ENCODE measurements at places on chromosomes 7 and 10.

GRCh38 chr7:157903710-157904109 lies 566.9 kb downstream of the DNAJB6 start:
- no peak for DNase-seq

GRCh38 chr7:136114966-136115762 lies 138.0 kb upstream of the MTPN start:
- DNase-seq, result peak; percentile 44

GRCh38 chr7:131109011-131109758 lies 218.5 kb upstream of the MKLN1 start:
- no peak for DNase-seq

DNA sequence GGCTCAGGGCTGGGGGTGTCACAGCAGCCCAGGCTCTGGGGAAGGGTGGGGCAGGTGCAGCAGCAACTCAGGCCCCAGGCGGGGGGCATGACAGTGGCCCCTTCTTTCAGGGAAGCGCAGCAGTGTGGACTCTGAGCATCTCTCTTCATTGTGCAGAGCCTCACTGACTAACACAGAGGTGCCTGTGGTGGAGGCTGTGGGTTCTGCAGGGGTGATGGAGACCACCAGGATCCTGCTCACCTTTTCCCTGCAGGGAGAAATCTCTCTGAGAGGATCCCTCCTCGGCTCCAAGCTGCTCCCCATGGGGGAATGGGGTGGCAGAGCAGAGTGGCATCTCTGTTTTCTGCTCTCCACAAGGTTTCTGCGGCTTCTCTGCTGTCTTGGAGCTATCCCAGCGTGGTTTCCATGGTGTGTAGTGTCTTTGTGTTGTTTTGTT lies 37.8 kb upstream of the SHH start:
- no peak for DNase-seq

DNA sequence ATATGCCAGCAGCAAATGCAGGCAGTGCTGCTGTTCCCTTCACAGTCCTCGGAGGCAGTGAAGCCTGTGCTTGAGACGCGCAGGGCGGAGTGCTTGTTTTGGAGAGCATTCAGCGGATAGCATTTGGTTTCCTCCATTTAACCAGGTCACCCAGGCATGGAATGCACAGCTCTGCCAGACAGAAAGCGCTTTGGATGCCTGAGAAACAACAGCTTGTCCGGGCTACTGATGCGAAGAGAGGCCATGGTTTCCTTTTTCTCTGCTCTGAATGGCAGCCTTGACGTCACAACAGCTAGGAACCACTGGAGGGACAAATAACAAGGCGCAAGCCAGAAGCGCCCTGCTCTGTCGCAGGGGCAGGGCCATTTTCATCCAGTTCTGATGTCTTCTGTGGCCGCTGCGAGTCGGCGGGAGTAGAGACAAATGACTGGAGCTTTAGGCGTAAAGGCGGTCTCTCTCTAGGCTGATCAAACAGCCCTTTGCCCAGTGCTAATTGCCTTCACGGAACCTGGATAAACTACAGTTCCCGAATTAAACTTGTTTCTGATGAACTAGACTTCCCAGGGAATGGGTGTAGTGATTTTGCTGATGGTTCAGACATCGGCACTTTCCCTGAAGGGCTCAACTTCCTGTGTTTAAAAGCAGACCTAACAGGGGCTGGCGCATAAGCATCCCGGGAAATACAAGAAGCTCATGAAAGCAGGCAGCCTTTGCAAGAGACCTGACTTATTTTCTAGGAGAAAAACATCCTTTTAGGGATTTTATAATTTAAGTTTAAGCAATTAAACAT lies 187.6 kb upstream of the KLF14 start:
- no peak for DNase-seq

Data from MV-4-11 (cell line).